ENCODE measurements at places on chromosomes 12 and 14.
A peak's percentile ranks its signal among the peaks of the same experiment; 100 is the strongest.

- DNase-seq = peak; percentile 31
These were observed 25.4 kb upstream of the PWP1 start for GRCh38 chr12:107660235-107660634.

GRCh38 chr12:52976574-52977071, 27.7 kb downstream of the KRT18 start:
- DNase-seq = no peak

DNA sequence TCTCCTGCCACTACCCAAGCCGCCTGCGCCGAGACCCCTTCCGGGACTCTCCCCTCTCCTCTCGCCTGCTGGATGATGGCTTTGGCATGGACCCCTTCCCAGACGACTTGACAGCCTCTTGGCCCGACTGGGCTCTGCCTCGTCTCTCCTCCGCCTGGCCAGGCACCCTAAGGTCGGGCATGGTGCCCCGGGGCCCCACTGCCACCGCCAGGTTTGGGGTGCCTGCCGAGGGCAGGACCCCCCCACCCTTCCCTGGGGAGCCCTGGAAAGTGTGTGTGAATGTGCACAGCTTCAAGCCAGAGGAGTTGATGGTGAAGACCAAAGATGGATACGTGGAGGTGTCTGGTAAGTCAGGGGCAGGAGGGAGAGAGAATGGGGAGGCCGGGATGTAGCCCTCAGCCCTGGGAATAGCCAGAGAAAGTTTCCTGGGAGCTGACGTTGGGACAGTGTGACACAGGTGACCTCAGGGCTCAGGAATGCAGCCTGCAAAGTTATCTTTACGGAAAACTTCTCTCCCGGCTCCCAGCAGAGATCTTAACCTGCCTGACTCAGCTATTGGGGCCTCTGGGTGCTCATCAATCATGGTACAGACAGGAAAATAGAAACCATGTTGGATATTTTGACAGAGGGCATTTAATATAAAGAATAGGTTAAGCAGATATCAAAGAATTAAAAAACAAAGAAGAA, 747 bp downstream of the HSPB8 start:
- DNase-seq = peak; percentile 94

GRCh38 chr12:49538510-49539403, at the start of gene KCNH3:
KCNH3 (plus strand) TSS chr12:49539030; CDS start chr12:49539417, 387 bp downstream.
- peak; percentile 58 for DNase-seq

GRCh38 chr12:121592320-121592719, 11.5 kb upstream of the KDM2B start:
- no peak for DNase-seq

DNA sequence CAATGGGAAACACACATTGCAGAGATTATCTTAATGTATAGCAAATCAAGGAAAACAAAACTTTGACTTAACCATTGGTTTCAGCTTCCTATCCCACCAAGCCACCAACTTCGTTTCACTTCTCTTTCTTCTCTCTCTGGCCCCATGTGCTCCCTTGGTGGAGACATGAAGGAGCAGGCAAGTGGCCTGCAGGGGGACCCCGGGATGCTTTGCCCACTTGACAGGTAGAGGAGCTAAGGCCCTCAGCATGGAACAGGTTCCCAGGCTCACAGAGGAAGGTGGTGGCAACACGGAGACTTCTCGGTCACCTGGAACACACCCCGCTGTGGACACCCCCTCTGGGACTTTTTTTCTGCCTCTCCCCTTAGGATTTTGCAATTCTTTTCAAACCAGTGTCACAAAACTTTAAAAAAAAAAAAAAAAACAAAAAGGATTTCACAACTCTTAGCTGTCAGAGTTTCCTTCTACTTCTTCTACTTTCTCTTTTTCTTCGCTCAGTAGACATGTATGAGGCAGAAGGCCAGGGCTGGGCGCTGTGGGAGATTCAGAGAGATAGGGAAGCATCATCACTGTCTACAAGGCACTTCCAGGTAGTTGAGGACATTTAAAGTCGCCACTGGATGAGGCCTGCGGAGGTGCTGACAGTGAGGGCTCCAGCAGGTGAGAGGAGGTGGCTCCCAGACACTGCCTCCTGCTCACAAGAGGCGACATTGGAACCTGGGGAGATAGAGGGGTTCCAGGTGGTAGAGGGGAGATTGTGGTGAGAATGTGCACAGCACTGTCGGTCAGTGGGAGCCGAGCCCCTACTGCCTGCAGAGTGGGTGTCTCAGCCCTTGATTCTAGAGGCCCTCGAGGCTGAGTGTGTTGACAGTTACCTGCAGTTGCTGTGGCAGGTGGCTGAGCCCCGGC, 119.6 kb downstream of the GCH1 start:
- DNase-seq = no peak

GRCh38 chr12:110074089-110074488, 25.8 kb upstream of the C12orf76 start:
- DNase-seq = no peak

DNA sequence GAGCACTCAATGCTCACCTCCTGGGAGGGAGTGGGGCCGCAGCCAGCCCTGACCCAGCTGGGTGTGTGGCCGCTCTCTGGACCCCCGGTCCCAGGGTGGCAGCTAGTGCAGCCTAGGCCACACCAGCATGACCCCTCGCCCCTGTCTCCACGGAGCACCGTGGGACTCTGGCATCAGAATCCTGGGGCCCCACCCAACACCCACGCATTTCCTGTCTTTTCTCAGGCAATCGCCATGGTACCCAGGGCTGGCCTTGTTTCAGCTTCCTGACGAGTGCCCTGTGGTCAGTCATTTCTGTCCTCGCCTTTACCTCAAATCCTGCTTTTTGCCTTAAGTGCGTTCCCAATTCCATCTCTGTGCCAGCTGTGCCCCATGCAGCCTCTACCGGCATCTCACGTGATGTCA, 15.9 kb downstream of the PACS2 start:
- DNase-seq = peak; percentile 48

GRCh38 chr12:131460520-131460919, 250.4 kb upstream of the SFSWAP start:
- no peak for DNase-seq

DNA sequence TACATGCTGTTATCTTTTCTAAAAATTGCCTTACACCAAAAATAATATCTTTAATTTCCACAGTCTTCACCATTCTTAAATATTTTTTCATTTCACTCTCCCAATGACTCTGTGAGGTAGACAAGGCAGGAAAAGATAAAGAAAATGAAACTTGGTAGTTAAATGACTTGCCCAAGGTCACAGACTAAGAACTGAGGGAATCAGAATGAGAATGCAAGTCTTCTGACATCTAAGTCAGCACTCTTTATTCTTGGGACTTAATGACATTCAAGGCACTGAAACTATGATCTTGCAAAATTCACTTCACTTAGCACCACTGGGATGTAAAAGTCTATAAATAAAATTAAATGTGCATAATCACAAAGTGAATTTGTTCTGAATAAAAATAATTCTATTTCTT, 104.5 kb downstream of the SLC2A13 start:
- no peak for DNase-seq

DNA sequence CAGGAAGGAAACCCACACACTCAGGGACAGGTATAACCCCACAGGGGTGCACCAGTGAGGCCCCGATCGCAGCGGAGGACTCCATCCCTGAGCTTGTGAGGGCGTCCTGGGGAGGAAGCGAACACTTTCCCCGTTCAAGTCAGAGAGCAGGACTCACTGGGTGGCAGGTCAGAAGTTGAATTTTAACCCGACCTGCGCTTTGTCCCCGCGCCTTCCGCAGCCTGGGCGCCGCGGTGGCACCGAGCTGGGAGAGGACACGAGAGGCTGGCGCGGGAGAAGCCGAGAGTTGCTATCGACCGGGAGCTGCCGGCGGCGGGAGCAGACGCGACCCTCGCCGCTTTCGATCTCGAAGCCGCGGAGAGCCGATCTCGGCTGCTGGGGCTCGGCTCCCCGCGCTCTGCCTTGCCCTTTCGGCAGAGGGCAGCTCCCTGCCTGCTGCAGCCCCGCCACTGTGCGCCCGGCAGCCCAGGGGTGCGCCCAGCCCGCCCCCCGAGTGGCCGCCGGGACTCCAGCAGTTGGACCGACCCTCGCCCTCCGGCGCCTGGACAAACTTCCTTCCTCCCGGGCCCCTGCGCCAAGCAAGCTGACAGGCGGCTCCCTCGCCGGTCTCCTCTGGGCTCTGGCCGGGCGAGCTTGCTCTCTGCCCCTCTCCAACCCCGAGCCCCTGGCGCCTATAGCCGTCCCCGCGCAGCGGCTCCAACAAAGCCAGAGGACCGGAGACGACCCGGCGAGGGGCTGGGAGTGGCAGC, 918 bp downstream of the LIN7A start:
- DNase-seq = peak; percentile 63

- peak; percentile 42 for DNase-seq
These were observed 38.2 kb downstream of the PLXNC1 start for GRCh38 chr12:94186278-94187241.

DNA sequence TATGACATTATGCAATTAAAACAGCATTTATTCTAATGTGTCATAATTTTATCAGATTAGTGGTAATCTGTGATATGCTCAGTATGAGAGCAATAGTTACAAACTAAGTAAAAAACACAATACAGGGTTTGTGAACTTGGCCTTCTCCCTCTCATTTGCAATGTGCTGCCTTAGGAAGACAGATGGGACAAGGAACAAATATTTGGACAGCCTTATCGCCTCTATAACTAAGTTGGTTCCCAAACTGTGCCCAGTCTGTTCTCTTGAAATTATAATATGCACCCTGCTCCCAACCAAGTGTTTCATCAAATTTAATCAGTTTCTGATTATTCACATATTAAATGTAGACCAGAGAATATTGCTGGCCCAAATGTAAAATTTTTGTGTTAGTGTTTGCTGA, 22.7 kb downstream of the MGST1 start:
- DNase-seq = no peak

GRCh38 chr12:128418944-128419343, 152.0 kb downstream of the TMEM132C start:
- DNase-seq = no peak

GRCh38 chr14:105862581-105863239, 336.3 kb downstream of the TMEM121 start:
- DNase-seq = no peak

GRCh38 chr14:43183916-43184315, 1323.2 kb downstream of the FSCB start:
- no peak for DNase-seq

GRCh38 chr14:50410921-50411320, 14.2 kb upstream of the CDKL1 start:
- no peak for DNase-seq

DNA sequence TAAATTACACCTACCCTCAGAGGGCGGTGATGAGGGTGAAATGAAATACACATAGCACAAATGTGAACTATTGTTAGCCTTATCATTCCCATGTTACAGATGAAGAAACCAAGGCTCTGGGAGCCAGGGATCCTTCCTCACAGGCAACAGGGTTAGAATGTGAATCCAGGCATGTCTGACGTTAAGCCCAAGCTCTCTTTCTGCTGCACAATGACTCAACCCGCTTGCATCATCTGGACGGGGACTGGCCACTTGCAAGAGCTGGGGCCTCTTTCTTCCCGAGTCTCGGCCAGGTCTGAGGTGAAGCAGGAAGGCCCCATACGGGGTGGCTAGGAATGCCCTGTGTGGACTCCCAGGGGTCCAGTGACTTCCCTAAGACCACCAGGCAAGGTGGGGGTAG, 105.2 kb downstream of the RBM19 start:
- DNase-seq = peak; percentile 33

GRCh38 chr12:93708952-93709351, 31.8 kb downstream of the CRADD start:
- DNase-seq = no peak

- DNase-seq = no peak
These were observed 11.2 kb downstream of the SLC17A8 start for GRCh38 chr12:100368066-100368465.

GRCh38 chr12:95322326-95322725, 104.7 kb downstream of the VEZT start:
- no peak for DNase-seq

- no peak for DNase-seq
These were observed 1.9 kb upstream of the SLCO1A2 start for GRCh38 chr12:21336656-21337055.

DNA sequence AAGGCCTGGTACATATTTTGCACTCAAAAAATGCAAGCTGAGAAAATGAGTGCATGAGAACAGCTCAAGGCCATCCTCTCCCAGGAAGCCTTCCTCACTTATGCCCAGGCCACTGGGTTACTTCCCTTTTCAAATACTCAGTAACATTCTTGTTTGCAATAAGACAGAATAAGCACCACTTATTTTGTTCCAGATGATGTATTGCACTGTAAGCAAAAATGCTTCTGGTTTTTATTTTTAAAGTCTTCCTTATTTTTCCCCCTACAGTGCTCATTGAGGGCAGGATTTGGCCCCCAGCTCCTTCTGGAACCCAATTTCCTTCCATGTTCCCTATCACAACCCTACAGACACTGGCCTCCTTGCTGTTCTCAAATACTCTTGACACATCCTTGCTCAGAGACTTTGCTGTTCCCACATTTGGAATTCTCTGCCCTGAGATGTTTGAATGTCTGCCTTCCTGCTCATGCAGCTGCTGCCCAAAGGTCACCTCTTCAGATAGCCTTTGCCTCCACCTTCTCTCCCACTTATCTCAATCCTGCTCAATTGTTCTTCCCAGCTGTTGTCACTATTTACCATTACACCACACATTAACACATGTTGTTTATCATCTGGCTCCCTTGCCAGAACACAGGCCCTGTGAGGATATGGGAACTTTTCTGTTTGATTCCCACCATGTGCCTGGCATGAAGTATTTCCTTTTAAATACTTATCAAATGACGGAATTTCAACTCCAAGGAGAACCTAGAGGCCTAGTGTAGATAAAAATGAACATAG, 49.9 kb downstream of the IFNG start:
- DNase-seq = no peak

DNA sequence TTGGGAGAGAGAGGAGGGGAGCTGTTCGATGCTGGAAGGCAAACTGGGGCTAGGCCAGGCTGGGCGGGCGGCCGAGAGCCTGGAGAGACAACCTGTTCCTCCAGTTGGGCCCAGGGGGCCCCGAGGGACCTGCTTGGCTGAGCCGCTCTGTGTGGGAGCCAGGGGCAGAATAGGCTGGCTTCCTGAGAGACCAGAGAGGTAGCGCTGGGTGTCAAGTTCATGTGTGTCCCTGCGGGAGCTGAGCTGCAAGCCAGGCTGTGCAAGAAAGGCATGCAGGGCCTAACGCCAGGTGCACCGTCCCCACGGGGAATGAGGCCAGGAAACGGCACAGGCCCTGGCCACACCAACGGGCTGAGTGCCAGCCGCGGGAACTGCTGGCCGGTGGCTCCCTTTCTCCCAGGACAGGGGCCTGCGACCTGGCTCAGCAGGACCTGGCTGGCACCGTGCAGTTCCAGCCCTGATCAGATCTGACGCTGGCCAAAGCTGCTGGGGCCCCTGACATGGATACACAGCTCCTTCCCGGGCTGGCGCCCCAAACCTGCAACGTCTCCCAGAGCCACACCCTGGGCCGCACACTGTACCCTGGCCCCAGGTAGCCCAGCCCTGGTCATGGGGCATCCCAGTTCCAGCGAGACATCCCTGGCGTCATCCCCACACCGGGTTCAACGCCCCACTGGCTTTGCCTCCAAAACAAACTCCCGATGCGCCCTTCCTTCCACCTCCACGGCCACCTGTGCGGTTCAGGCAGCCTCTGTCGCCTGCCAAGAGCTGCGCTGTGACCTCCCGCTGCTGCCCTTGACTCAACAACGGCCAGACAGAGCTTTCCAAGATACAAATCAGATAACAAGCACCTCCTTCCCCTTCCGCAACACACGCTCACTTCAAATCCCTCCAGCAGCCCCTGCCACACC, 65.0 kb downstream of the RFLNA start:
- DNase-seq = no peak

All from kidney tubule cell (primary cell).